ENCODE measurements at places on chromosomes 1 and 21. TPM values are rescaled to one million over a fixed set of nuclear protein-coding genes. Genes with fewer than 3 reads are reported as not detected.

Gene REN
- total RNA-seq = not detected

Gene DCST2
- 1.1 TPM for total RNA-seq

Gene LRRC40
- 12.7 TPM for total RNA-seq

Gene PTPN14
- 0.05 TPM for total RNA-seq

Gene TSPAN1
- not detected for total RNA-seq

Gene ZFP69B
- 13.0 TPM for total RNA-seq

Gene CNR2
- total RNA-seq = 0.99 TPM

Gene MEGF6
- total RNA-seq = 198 TPM

Gene SLC6A17
- not detected for total RNA-seq

Gene BARHL2
- not detected for total RNA-seq

Gene LRRC38
- total RNA-seq = not detected

Gene SYCP1
- total RNA-seq = not detected

Gene SPAG17
- not detected for total RNA-seq

Gene CYP4Z1
- total RNA-seq = not detected

Gene KCNH1
- total RNA-seq = not detected

Gene ITLN1
- total RNA-seq = not detected

Gene ZFP69
- total RNA-seq = 4.5 TPM

DNA sequence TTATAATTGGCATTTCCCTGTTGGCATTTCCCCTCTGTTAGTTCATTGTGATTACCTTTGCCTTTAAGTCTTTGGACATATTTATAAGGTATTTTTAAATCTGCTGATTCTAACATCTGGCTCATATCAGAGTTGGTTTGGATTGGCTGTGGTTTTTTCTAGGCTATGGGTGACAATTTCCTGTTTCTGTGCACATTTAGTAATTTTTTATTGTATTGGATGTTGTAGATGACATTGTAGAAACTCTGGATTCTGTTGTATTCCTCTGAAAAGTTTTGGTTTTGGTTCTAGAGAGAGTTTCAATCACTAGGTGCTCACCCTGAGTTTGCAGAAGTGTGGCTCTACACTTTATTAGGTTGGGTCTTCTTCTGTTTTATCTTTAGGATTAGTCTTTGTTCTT lies 110.1 kb upstream of the ARHGEF16 start:
- no peak overlapping the region for H3K27ac ChIP-seq
- H3K4me3 ChIP-seq = no peak overlapping the region
- DNase-seq = no peak
- no peaks in the 10 kb centered on the region for H3K36me3 ChIP-seq
- H3K4me1 ChIP-seq = no peaks in the 10 kb centered on the region
- no peaks in the 10 kb centered on the region for H3K27me3 ChIP-seq

- H3K27ac ChIP-seq = no peak overlapping the region
- DNase-seq = no peak
- no peak overlapping the region for H3K4me3 ChIP-seq
- peaks cover 74% of the 10 kb centered on the region for H3K4me1 ChIP-seq
- H3K36me3 ChIP-seq = no peaks in the 10 kb centered on the region
Measured at GRCh38 chr1:231396643-231397042, 25.4 kb downstream of the EGLN1 start.

DNA sequence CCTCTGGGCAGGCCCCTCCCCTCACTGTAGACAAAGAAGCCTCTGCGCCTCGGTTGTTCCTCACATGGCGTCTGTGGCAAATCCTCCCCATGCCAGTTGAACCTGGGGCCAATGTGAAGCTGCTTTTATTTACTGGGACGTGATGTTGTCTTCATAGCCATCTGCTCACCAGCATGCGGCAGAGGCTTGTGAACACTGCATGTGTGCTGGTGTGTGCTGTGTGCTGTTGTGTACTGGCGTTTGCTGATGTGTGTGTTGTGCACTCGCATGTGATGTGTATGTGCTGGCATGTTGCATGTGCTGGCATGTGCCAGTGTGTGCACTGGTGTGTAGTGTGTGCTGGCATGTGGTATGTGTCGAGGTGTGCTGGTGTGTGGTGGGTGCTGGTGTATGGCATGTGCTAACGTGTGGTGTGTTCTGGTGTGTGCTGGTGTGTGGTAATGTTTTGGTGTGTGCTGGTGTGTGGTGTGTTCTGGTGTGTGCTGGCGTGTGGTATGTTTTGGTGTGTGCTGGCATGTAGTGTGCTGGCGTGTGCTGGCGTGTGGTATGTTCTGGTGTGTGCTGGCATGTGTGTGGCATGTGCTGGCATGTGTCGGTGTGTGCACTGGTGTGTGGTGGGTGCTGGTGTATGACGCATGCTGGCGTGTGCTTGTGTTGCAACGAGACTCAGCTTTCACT lies 37.2 kb upstream of the TRAPPC10 start:
- peak overlapping the region; percentile 1 for H3K27ac ChIP-seq
- peak; percentile 40 for DNase-seq
- no peak overlapping the region for H3K4me3 ChIP-seq
- peaks cover 8% of the 10 kb centered on the region for H3K36me3 ChIP-seq
- no peaks in the 10 kb centered on the region for H3K27me3 ChIP-seq

DNA sequence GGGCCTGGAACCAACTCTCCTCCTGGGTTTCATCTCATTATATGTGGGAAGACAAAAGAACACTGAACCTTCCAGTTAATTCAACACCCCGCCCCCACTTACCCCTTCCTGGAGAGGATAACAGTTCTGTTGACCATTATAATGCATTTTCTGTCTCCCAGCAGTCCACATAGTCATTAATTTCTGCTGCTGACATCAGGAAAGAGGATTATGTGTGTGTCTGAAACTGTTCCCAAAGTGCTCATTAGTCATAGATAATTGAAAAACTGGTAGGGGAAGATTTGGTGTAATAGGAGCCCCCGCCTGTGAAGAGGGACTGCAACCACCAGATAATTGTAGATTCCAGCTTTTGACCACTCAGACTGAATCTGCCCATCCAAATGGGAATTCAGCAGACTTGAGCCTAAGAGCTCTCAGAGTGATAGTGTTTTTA lies 208.7 kb downstream of the FGGY start:
- DNase-seq = no peak
- H3K4me1 ChIP-seq = no peaks in the 10 kb centered on the region
- H3K36me3 ChIP-seq = no peaks in the 10 kb centered on the region
- H3K4me3 ChIP-seq = no peak overlapping the region
- H3K27me3 ChIP-seq = no peaks in the 10 kb centered on the region
- H3K27ac ChIP-seq = no peak overlapping the region

- H3K27me3 ChIP-seq = peaks cover 47% of the 10 kb centered on the region
- no peak overlapping the region for H3K27ac ChIP-seq
- no peaks in the 10 kb centered on the region for H3K4me1 ChIP-seq
- no peak for DNase-seq
- no peaks in the 10 kb centered on the region for H3K36me3 ChIP-seq
Measured at GRCh38 chr1:153483776-153484175, 23.3 kb upstream of the S100A7 start.

GRCh38 chr1:162946701-162947100 lies 85.7 kb upstream of the CCDC190 start:
- no peak overlapping the region for H3K27ac ChIP-seq
- H3K36me3 ChIP-seq = no peaks in the 10 kb centered on the region
- peaks cover 1% of the 10 kb centered on the region for H3K27me3 ChIP-seq
- DNase-seq = no peak
- H3K4me3 ChIP-seq = no peak overlapping the region

- H3K27me3 ChIP-seq = no peaks in the 10 kb centered on the region
- no peak overlapping the region for H3K27ac ChIP-seq
- no peak overlapping the region for H3K4me3 ChIP-seq
- DNase-seq = no peak
- no peaks in the 10 kb centered on the region for H3K36me3 ChIP-seq
- H3K4me1 ChIP-seq = no peaks in the 10 kb centered on the region
Measured at GRCh38 chr1:60234776-60235175, 161.2 kb upstream of the C1orf87 start.

- H3K27me3 ChIP-seq = peaks cover 11% of the 10 kb centered on the region
- no peak overlapping the region for H3K27ac ChIP-seq
- no peak for DNase-seq
- H3K4me3 ChIP-seq = no peak overlapping the region
- H3K36me3 ChIP-seq = no peaks in the 10 kb centered on the region
Measured at GRCh38 chr1:205350691-205351141, 6.0 kb downstream of the KLHDC8A start.

DNA sequence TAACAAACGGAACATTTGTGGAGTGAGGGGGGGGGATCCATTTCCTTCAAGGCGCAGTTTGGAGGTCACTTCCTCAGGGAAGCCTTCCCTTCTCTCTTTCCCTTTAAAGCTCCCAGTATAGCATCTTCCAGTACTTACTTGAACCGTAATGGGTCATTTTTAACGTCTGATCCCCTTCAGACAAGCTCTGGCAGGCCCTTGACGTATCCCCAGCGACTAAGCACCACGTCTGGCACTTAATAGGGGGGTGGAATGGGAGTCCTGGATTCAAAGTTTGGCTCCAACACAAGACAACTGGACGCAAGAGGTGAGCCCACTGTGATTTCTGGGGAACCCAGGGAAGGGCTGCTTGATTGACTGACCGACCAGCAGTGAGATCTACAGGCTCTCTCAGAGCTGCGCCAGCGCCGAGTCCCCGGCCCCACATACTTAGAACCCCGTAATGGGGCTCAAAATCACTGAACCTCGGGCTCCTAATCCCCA lies 441 bp downstream of the YARS1 start:
- no peaks in the 10 kb centered on the region for H3K36me3 ChIP-seq
- no peak for DNase-seq
- H3K4me1 ChIP-seq = peaks cover 58% of the 10 kb centered on the region
- H3K27me3 ChIP-seq = no peaks in the 10 kb centered on the region

- H3K36me3 ChIP-seq = no peaks in the 10 kb centered on the region
- peak; percentile 78 for DNase-seq
- no peaks in the 10 kb centered on the region for H3K27me3 ChIP-seq
- H3K4me1 ChIP-seq = peaks cover 18% of the 10 kb centered on the region
- peak overlapping the region; percentile 89 for H3K4me3 ChIP-seq
- peak overlapping the region; percentile 85 for H3K27ac ChIP-seq
Measured at GRCh38 chr1:6347641-6348487, 45.7 kb downstream of the ACOT7 start.

DNA sequence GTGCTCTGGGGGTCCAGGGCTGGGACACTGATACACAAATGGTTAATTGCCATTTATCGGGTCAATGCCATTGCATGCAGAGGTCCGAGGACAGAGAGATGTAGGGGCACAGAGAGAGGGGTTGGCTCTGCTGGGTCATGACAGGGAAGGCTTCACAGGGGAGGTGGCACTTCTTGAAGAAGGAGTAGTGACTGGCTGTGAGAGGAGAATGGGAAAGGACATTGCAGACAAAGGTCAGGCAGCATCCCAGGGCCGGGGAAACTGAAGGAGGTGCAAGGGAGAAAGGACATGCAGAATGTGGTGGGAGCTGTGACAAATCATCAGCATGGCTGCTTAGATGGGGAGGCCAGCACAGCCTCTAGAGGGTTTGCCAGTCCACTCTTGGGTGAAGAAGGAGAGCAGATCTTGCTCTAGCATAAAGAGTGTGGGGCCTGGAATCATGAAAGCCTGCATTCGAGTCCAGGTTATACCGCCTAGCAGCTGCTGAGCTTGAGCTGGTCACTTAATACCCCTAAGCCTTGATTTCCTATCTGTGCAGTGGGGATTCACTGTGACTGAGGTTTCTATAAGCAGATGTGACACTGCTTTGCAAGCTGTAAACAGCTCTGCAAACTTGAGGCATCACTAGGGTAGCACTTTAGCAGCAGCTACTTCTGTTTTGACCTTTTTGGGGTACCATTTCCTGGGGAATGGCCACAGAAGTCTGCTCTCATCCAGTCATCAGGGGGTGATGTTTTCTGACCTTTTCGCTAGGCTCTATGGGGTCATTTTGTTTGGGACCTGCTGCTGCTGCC lies 59.2 kb upstream of the EPS8L3 start:
- H3K4me1 ChIP-seq = peaks cover 7% of the 10 kb centered on the region
- no peak overlapping the region for H3K27ac ChIP-seq
- no peaks in the 10 kb centered on the region for H3K36me3 ChIP-seq
- H3K4me3 ChIP-seq = no peak overlapping the region
- no peak for DNase-seq

DNA sequence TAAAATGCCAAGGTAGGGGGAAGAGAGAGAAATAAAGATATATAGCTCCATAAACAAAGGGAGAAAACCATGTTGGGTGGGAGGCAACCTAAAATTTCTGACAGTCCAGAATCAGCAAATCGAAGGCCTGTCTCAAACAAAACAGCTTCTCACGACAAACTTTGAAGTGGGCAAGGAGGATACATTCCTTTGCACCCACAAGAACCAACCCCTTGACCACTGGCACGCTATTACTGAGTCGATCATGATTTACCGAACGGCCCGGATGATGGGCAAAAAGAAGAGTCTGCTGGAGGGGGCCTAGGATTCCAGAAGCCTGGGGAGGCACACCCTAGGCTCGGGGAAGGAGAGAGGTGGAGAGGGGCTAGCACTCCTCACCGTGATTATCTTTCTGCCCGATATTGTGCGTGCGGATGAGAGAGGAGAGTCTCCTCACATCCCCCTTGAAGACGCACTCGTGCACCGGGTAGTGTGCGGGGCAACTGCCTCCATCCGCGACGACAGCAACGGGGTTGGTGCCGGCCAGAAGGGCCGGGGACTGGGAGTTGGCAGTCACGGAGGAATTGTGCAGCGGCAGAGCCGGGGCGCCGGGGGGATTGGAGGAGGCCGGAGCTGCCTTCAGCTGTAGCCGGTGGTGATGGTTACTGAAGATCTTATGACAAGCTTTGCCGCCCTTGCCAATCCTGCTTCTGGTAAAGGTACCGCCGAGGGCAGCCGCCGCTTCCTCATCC lies 756 bp downstream of the ANKRD13C start:
- H3K27ac ChIP-seq = peak overlapping the region; percentile 99
- no peaks in the 10 kb centered on the region for H3K27me3 ChIP-seq
- H3K4me3 ChIP-seq = peak overlapping the region; percentile 99

DNA sequence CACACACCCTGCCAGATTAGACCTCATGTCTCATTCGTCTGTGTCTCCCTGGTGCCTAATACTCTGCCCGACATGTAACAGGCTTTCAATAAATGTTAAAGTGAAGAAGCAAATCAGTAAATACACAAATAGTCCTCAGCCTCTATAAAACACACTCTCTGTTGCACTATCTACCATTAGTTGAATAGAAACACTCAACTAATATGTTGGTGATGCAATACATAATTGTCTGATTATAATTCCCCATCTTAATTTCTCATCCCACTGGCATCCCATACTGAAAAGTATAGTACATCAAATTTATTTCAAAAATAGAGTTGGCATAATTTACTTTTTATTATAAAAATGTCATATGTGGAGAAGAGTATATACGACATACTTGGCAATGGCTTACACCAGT lies 162.4 kb downstream of the PAPPA2 start:
- no peak for DNase-seq
- no peak overlapping the region for H3K4me3 ChIP-seq
- H3K27me3 ChIP-seq = peaks cover 5% of the 10 kb centered on the region
- H3K27ac ChIP-seq = no peak overlapping the region
- no peaks in the 10 kb centered on the region for H3K4me1 ChIP-seq

GRCh38 chr1:10651793-10652192 lies 144.7 kb downstream of the CASZ1 start:
- H3K27me3 ChIP-seq = no peaks in the 10 kb centered on the region
- no peak for DNase-seq
- H3K4me3 ChIP-seq = no peak overlapping the region
- no peak overlapping the region for H3K27ac ChIP-seq
